ENCODE measurements at places on chromosomes 11 and 22.

DNA sequence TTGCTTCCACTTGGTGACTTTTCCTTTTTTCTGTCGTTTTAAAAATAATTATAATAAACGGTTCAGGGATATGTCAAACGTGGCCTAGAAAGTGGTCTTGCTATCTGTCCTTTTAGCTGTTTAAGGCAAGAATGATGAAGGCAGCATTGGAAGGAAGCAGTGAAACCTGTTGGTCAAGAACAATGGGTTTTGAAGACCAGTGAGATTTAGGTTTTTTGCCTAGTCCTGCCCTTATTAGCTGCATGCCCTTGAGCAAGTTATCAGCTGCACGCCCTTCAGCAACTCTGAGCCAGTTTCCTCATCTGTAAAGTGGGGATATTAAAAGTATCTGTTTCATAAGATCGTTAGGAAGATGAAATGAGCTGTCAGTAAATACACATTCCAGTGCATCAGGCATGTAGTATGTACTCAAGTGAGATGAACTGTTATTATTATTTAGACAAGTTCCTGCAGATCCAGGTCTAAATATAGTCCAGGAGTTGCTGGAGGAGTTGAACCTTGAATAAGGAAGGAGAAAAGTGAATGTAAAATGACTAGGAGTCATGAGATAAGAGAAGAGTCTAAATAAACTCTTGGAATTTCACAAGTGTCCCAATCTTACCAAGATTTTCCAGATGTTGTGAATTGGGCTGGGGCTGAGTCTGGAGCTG is 90.8 kb upstream of the HSD17B12 start:
- no peak for DNase-seq

DNA sequence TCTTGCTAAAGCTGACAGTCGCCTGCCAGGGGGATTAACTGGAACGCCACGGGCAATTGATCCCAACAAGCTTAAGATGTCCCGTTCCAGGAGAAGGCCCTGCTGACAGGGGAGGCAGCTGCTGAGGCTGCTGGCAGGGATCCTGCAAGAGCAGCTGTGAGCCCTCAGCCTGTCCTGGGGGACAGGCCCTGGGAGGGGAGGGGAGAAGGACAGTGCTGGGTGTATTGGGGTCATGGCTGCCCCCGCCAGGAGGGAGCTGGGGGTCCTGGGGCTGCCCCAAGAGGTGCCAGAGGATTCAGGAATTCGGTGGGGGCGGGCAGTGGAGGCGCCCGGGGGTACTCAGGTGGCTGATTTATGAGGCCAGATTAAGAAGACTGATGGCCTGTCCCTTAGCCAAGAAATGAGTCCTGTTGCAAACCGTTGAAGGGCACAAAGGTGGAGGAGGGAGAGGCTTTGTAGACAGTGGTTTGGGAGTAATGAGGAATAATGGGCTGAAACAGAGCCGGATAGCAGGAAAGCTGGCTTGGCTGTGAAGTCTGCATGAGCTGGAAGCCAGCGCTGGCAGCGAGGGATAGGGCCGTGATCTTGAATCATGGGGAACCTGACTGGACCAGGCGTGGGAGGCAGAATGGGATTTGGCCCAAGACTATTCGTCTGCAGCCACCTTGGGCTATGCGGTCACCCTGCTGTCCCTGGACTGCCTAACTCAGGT is 133.5 kb downstream of the CACNA1I start:
- no peak for DNase-seq

DNA sequence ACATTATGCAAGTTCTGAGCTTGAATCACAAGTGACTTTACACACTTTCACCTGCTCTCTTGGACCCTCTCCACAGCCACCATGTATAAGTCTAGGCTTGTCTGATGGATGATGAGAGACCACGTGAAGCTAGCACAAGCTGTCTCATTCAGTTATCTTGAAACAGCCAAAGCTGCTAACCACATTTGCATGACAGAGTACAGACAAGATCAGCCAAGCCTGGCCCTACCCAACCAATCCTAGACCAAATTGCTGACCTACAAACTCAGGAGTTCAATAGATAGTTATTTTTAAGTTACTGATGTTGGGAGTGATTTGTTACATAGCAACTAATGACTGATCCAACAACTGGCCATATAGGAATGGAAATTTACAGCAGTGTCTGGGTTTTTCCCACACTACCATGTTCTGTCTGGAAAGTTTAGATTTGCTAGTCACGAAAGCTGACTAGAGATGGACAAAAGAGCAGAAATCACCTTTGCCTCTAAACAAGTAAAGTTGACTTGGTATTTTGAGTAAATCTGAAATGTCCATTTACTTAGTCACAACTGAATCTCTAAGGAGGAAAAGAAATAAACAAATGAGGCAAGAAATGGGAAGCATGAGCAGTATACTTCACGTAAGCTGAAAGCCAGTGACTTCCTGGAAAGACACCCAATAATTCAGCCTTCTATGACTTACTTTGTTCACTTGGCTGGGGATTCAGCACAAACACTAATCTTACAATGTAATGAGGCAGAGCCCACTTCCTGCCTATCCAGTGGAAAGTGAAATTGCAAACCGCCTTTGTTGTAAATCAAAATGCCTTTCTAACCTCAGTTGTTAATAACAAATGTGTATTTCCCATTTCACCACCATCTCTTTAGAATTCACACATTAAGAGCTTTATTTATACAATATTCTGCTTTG is 101.7 kb downstream of the FAM181B start:
- no peak for DNase-seq

DNA sequence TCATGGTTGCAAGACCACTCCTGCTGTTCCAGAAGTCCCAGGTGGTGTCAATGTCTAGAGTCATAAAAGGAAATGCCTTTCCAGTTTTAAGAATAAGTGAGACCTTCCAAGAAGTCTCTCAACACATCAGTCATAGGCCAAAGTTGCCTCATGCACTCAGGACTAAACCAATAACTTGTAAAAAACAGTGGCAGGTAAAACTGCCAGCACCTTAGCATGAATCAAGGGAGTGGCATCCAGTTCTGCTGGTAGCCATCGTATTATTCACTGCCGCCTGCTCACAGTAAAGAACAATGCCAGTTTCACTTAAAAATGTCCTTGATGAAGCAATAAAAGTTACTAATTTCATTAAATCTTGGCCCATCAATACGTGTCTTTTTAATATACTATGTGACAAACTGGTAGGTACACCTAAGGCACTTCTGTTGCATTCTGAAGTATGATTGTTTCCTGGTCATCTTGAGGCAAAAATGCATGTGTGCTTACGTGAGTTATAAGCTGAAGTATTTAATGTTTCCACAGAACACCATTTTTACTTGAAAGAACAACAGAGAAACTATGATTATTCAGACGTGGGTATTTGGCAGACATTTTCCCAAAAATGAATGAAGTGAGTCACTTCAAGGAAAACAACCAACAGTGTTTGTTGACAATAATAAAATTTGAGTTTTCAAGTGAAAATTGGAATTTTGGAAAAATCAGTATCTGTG is 125.2 kb upstream of the SNX19 start:
- DNase-seq = no peak

- no peak for DNase-seq
Measured at GRCh38 chr11:70688142-70688541, 289.8 kb downstream of the CTTN start.

DNA sequence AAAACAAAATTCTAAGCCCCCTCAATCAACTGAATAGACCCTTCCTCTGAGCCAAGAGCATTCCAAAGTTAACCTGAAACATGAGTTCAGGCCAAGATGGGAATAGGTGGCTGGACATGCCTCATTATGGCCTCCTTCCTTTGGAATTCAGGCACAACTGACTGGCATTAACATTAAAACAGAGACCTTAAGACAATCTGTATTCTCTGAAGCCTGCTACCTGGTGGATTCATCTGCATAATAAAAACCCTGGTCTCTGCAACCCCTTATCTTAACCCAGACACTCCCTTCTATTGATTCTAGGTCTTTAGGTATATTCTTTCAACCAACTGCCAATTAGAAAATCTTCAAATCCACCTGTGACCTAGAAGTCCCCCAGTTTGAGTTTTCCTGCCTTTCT is 66.3 kb downstream of the JRKL start:
- no peak for DNase-seq

DNA sequence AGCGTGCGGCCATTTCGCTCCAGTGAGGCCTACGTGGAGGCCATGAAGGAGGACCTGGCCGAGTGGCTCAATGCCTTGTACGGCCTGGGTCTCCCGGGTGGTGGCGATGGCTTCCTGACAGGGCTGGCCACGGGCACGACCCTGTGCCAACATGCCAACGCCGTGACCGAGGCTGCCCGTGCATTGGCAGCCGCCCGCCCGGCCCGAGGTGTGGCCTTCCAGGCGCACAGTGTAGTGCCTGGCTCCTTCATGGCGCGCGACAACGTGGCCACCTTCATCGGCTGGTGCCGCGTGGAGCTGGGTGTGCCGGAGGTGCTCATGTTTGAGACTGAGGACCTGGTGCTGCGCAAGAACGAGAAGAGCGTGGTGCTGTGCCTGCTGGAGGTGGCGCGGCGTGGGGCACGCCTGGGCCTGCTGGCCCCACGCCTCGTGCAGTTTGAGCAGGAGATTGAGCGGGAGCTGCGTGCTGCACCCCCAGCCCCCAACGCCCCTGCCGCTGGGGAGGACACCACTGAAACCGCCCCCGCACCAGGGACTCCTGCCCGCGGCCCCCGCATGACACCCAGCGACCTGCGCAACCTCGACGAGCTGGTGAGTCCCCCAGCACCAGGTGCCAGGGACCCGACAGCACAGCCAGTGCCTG is 1.8 kb downstream of the GAS2L1 start:
- no peak for DNase-seq

DNA sequence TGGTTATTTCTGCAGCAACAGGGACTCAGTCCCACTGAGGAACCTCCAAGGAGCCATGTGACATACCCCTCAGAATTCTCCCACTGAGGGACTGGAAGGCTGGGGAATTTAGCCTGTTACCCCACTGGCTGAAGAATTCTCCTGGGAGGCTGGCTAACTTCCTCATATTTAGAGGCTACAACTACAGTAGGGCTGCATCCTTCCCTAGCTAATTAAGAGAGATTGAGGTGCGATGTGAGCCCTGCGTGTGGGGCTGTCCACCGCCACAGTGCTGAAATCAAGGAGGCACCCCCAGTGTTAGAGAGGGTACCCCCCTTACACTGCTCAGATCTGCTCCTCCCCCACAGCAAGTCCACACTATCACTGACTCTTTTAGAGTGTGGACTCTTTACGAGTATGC is 21.1 kb downstream of the EIF3F start:
- no peak for DNase-seq

- DNase-seq = no peak
Measured at GRCh38 chr11:126408496-126408895, 53.0 kb downstream of the ST3GAL4 start.

Measured in stimulated activated CD4-positive, alpha-beta T cell treated with anti-CD3 and anti-CD28 coated beads, Interleukin-1b, Interleukin-23, amount 100 ng/mL, for 4 hours (primary cell).